ENCODE measurements at places on chromosomes 1 and 21. TPM values are rescaled to one million over a fixed set of nuclear protein-coding genes. Genes with fewer than 3 reads are reported as not detected.
A peak's percentile ranks its signal among the peaks of the same experiment; 100 is the strongest.

GRCh38 chr1:160862203-160863060, at the start of gene CD244:
TSS of gene CD244 (minus strand) at chr1:160862887. CDS start at chr1:160862677, 210 bp downstream.
- no peak for DNase-seq

- no peak for DNase-seq
Measured at GRCh38 chr1:198184516-198184915, 27.7 kb downstream of the NEK7 start.

DNA sequence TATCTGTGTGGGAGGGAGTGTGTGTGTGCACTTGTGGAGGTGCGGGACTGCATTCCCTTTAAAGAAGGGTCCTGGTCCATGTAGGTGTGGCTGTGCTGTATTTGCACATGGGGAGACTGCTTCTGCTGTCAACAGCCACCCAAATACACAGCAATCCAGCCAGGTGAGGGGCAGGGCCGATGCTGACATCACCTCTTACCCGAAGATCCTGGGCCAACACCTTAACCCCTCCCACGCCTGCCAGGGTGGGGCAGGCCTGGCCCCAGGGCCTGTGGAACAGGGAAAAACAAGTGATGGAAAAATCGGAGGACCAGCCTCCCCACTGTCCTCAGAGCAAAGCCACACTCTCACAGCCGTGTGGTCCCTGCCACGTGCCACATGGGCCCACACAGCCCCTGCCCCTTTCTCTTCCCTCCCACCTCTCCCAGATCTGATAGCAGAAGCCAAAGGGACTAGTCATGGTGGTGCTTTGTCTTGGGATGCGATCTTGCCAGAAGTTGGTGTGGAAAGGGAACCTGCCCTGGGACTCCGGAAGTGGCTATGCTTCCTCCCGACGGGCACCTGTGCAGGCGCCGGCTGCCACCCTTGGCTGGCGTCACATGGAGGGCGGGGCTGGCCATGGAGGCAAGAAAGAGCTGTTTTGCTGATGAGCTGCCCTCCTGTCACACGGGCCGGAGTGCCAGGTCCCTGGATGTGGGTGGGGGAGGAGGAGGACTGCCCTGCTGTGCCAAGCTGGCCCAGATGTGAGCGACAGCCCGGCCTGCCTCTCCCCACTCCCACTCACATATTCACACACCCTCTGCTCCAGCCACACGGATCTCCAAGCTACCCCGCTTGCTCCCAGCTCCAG, 7.8 kb upstream of the CASZ1 start:
- no peak for DNase-seq

The PLA2G2F gene
- polyA plus RNA-seq: not detected

The DNAI4 gene
- polyA plus RNA-seq: 2.0 TPM

GRCh38 chr1:185864331-185864730, 130.1 kb downstream of the HMCN1 start:
- no peak for DNase-seq

The KCNH1 gene
- polyA plus RNA-seq: 0.49 TPM

GRCh38 chr21:44525391-44526095, 14.5 kb downstream of the KRTAP10-1 start:
- DNase-seq: no peak

The OR2AK2 gene
- not detected for polyA plus RNA-seq

The LSM10 gene
- polyA plus RNA-seq: 23.5 TPM

GRCh38 chr1:232271299-232271698, 358.6 kb downstream of the SIPA1L2 start:
- DNase-seq: no peak

GRCh38 chr1:221886743-221887414, 145.0 kb upstream of the DUSP10 start:
- DNase-seq: no peak

GRCh38 chr21:42855171-42855936, 24.0 kb downstream of the WDR4 start:
- no peak for DNase-seq

DNA sequence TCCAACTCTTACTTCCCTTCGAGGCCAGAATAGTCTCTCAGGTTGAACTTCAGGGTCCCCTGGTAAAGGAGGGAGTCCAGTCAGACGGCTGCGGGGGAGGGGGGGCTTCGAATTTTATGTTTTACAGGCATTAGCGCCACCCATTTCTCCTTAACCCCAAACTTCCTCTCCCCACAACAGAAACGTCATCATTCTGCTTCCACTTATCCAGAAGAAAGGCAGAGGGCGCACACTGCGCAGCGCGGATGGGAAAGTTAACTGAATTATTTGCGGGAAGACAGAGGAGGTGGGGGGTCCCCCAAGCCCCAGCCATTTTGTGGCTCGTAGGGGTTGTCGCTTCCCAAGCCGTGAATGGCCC, 529 bp upstream of the PRMT2 start:
- peak; percentile 90 for DNase-seq

DNA sequence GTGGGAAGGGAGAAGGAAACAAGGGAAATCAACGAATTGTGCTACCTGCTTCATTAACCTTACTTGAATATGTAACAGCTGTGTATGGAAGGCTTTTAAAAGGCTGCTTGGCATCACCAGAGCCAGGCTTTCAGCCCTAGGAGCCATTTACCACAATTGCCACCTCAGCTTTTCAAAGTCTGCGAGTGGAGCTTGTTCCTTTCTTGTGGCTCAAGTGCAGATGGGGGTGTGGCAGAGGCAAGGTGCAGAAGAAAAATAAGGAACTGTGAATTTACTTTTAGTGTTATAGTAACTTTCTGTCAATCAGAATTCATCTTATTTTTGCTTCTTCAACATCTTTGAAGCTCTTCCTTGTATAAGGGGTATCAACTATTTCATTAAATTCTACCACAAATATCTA, 17.6 kb downstream of the CLCA2 start:
- DNase-seq: no peak

The SHISAL2A gene
- 5.5 TPM for polyA plus RNA-seq

GRCh38 chr1:235873045-235873444, 6.3 kb upstream of the LYST start:
- DNase-seq: no peak

The RABGAP1L gene
- 9.2 TPM for polyA plus RNA-seq

The SLC45A1 gene
- polyA plus RNA-seq: 0.81 TPM

The ADORA1 gene
- polyA plus RNA-seq: 8.2 TPM

- no peak for DNase-seq
Measured at GRCh38 chr1:228338521-228339051, 68.0 kb downstream of the TRIM11 start.

DNA sequence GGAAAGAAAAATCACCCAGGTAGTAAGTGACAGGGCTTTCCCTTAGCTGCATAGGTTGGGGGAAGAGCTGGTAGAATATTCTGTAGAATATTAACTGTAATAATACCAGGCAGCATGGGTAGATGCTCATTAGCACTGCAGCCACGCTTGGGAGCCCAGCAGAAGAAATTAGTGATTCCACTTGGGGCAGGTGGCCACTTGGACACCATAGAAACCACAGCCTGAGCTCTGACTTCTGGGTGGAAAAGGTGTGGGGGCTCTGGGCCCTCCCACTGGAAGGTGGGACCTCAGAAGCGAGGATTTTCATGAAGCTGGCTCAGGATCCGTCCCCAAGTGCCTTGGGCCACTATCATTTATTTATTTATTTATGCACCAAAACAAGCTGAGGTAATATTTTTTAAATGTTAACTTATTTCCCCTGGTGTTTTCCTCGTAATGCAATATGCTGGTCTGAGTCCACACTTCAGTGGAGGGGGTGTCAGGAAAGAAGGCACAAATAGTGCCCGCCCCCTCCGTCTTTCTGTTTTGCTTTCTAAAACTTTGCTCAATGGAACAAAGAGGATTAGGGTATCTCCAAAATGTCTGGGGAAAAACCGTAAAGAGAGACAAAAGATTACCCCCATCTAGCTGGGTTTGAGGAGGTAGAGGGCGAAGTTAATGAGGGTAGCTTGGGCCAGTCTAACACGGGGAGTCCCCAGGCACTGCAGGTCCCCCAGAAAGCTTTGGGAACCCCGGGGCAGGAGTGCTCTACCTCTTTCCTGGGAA, 75.2 kb upstream of the GADD45A start:
- DNase-seq: no peak

The OPRD1 gene
- polyA plus RNA-seq: 0.74 TPM

The HHAT gene
- 4.6 TPM for polyA plus RNA-seq

The C8A gene
- polyA plus RNA-seq: not detected

GRCh38 chr21:43297989-43298388, 128.9 kb downstream of the SIK1 start:
- no peak for DNase-seq

DNA sequence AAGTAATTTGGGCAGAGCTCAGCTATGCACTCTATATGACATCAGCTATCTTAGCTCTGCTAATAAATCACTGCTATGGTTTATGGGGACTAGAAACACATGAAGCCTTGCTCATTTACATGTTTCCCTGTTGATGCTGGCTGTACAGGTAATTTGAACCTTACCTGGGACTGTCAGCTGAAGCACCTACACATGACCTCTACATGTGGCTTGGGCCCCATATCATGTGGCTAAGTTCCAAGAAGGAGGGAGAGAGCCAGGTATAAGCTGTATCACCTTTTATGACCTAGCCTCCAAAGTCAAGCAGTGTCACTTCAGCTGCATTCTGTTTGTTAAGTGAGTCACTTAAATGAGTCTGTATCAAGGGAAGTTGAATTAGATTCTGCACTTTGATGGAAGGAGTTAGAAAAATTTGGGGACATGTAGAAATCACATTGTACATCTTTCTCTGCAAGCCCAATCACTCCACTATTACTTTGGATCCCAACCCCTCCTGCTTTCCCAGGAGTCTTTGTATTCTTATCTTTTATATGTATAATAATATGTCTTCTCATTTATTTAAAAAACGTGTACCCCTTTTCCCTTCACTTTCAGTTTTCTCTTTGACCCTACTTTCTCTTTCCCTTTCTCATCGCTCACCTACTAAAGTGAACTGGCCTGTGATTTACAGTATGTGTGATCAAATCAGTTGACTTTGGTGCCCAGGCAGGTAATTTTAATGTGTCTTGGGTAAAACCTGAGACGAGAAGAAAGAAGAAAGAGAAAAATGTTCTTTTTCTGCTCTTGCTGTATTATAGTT, 53.4 kb upstream of the PRKACB start:
- DNase-seq: no peak

GRCh38 chr1:62897788-62898187, 113.9 kb downstream of the ATG4C start:
- no peak for DNase-seq

- no peak for DNase-seq
Measured at GRCh38 chr1:51284487-51284954, 45.8 kb downstream of the TTC39A start.

The GTF2B gene
- polyA plus RNA-seq: 42.0 TPM

GRCh38 chr1:234545517-234546386, 64.2 kb downstream of the IRF2BP2 start:
- no peak for DNase-seq

GRCh38 chr1:44775930-44776729, 790 bp downstream of the RPS8 start:
- no peak for DNase-seq

DNA sequence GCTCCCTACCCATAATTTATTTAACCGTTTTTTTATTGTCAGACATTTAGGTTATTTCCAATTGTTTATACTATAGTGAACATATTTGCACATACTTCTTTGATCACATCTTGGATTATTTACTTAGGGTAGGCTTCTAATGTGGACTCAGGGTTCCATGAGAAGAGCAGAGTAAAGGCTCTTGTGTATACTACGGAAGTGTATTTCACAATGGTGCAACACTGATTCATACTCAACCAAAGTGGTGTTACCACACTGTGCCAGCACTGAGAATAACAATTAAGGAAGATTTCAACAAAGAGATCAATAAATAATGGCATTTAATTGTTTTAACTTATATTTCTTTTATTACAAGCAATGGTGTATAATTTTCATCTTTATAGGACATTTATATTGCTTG, 251.2 kb downstream of the ZNF326 start:
- DNase-seq: no peak

GRCh38 chr1:242452573-242452972, 71.9 kb downstream of the PLD5 start:
- DNase-seq: no peak

GRCh38 chr1:27255136-27255535, 20.7 kb downstream of the WDTC1 start:
- no peak for DNase-seq
